Stomach (tissue), 19 donors: ENCODE measurements at places on chromosomes 5 and 9. TPM values are rescaled to one million over a fixed set of nuclear protein-coding genes. Genes with fewer than 3 reads are reported as not detected.

GRCh38 chr5:24906689-24907088, 261.9 kb upstream of the CDH10 start:
- no peak overlapping the region for H3K27ac ChIP-seq
- H3K4me3 ChIP-seq = no peak overlapping the region
- DNase-seq = no peak
- H3K4me1 ChIP-seq = no peaks in the 10 kb centered on the region

GRCh38 chr5:169954786-169955185, 25.5 kb downstream of the INSYN2B start:
- no peaks in the 10 kb centered on the region for H3K36me3 ChIP-seq
- H3K4me1 ChIP-seq = no peaks in the 10 kb centered on the region
- no peak for DNase-seq
- H3K27ac ChIP-seq = no peak overlapping the region
- no peak overlapping the region for H3K4me3 ChIP-seq

GRCh38 chr9:14424983-14425382, 111.0 kb upstream of the NFIB start:
- no peaks in the 10 kb centered on the region for H3K27me3 ChIP-seq
- no peak for DNase-seq
- H3K27ac ChIP-seq = no peak overlapping the region

DNA sequence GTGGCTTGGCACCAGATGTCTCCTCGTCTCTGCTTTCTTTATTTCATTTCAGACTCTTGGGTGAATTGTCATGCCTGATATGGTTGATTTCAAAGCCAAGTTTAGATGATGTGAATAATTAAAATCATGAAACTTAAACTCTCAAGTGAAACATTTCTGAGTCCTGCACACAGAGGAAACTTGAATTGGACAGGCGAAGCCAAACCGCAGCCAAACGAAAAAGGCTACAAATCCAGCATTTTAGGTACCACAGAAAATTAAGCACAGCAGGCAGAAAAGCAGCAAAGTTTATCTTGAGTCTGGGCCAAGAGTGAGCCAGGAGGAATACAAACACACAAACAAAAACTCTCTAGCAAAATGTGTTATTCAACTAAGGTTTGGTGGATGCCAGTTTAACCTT, 659.8 kb upstream of the KLF4 start:
- H3K27ac ChIP-seq = no peak overlapping the region
- H3K27me3 ChIP-seq = no peaks in the 10 kb centered on the region
- no peaks in the 10 kb centered on the region for H3K36me3 ChIP-seq
- no peak for DNase-seq

GRCh38 chr5:14595891-14596290, 14.3 kb downstream of the OTULINL start:
- no peaks in the 10 kb centered on the region for H3K36me3 ChIP-seq
- DNase-seq = no peak
- no peaks in the 10 kb centered on the region for H3K4me1 ChIP-seq
- H3K27me3 ChIP-seq = no peaks in the 10 kb centered on the region
- no peak overlapping the region for H3K4me3 ChIP-seq

DNA sequence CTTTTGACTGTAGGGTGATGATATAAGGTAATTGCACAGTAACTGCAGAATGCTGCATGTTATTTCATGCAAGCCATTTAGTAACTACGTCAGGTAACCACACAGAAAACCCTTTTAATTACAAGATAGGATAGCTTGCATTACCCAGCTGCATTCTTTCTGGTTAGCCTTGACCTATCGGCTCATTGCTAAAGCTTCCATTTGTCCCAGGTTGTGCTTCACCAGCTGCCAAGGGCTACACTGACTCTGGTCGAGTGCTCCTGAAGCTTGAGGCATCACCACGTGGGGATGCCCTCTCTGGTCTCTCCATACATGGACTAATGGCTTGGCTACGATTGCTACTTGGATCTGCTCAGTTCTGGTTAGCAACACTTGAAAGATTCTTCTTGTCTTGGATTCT, 81.1 kb upstream of the SLC12A2 start:
- no peaks in the 10 kb centered on the region for H3K27me3 ChIP-seq
- no peak overlapping the region for H3K27ac ChIP-seq
- DNase-seq = no peak

DNA sequence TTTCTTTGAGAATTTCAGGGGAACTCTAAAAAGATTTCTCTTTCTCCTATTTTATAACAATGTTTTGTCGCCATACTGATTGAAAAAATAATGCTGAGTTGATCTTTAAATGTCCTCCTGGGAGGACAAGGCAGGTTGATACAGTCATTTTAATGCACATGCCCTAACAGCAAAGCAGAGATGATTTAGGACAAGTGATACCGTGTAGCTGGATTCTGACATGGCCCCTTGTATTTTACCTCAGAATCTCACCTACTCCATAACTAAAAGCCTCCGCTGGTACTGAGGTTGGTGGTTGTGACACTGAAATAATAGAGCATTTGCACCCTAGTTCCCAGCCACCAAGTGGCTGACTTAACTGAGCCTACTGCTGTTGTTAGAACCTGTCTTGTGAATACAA, 811 bp upstream of the LRRTM2 start:
- H3K27me3 ChIP-seq = no peaks in the 10 kb centered on the region
- no peak overlapping the region for H3K4me3 ChIP-seq
- DNase-seq = no peak
- H3K4me1 ChIP-seq = peaks cover 26% of the 10 kb centered on the region

DNA sequence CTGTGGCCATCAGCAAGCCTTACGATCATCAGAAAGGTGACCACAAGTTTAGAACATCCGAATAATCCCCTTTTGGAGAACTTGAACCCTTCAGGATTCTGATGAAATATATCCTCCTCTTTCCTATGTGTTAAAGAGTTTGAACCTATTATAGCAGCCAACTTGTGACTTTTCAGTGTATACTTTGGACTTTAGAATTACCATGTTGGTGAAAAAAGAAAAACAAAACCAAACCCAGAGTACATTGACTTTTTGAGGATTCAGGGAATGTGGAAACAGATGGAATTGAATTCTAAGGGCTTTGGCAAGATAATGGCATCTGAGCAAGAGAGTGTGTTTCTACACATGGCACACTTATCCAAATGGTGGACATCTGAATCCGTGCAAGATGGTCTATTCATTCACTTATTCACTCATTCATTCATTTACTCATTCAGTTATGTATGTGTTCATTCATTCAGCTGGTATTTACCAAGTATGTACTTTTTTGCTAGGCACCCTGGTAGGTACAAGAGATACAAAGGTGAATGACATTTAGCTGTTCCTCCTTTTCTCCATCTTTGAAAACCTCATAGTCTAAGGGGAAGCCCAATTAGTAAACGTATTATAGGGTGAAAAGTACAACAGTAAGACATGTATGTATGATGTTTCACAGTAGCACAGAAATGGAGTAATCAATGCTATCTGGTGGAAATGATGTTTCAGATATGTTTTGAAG, 91.8 kb downstream of the PRDM6 start:
- no peak overlapping the region for H3K27ac ChIP-seq
- no peaks in the 10 kb centered on the region for H3K27me3 ChIP-seq
- no peak for DNase-seq
- no peak overlapping the region for H3K4me3 ChIP-seq

- no peak for DNase-seq
- H3K4me3 ChIP-seq = no peak overlapping the region
- no peaks in the 10 kb centered on the region for H3K4me1 ChIP-seq
- H3K27ac ChIP-seq = no peak overlapping the region
- no peaks in the 10 kb centered on the region for H3K36me3 ChIP-seq
Observed at GRCh38 chr5:88540471-88541115, 271.9 kb upstream of the TMEM161B start.

DNA sequence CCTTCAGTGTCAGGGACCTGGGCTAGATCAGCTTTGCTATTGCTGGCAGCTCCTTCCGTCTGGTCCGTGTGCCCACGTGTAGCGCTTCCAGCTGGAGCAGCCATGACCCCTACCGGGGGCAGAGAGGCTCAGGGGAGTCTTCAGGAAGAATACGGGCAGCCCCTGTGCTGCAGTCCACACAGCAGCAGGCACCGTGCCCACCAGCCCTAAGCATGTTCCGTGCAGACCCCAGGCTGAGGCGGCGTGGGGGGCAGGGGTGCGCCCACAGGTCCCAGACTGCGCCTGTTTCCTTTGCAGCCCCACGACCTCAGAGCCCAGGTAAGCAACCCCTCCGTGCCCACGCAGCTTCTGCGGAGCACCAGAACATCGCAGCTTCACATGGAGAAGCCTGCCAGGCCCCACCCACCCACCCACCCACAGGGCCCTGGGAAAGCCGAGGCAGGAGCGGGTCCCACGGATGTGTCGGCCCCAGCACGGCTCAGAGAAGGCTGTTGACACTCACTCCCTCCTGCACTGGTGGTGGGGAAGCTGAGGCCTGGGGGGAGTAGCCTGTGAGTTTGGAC, 83.1 kb downstream of the KCNT1 start:
- no peaks in the 10 kb centered on the region for H3K4me1 ChIP-seq
- H3K4me3 ChIP-seq = no peak overlapping the region
- peaks cover 89% of the 10 kb centered on the region for H3K27me3 ChIP-seq
- H3K27ac ChIP-seq = no peak overlapping the region
- DNase-seq = no peak

DNA sequence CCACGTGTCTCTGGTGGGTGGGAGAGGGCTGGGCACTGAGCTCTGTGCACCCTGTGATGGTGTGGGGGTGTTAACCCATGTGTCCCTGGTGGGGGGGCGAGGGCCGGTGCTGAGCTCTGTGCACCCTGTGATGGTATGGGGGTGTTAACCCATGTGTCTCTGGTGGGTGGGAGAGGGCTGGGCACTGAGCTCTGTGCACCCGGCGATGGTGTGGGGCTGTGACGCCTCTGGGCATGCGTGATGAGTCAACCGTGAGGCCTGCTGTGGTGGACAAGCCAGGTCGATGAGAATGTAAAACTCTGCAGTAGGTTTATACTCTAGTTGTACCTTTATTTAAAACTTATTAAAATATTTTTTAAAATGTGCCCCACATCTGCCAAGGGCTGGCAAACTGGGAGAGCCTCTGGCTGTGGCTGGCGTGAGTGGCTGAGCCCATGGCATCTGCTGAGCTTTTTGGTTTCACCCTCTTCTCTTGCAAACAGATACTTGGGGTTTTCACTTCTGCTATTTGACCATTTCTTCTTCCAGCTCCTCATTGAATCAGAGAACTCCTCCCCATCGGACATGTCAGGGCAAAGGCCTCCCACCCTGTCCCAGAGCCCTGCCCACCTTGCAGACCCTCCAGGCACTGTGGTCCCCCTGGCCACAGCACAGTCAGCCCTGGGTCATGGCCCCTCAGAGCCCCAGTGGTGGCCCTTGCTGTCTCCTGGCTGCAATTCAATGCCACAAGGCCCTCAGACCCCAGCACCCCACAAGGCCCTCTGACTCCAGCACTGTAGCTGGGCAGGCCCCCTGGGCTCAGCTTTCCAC, 18.5 kb upstream of the EXOC3 start:
- no peaks in the 10 kb centered on the region for H3K27me3 ChIP-seq
- H3K36me3 ChIP-seq = no peaks in the 10 kb centered on the region
- no peak overlapping the region for H3K4me3 ChIP-seq
- H3K27ac ChIP-seq = no peak overlapping the region
- no peaks in the 10 kb centered on the region for H3K4me1 ChIP-seq

DNA sequence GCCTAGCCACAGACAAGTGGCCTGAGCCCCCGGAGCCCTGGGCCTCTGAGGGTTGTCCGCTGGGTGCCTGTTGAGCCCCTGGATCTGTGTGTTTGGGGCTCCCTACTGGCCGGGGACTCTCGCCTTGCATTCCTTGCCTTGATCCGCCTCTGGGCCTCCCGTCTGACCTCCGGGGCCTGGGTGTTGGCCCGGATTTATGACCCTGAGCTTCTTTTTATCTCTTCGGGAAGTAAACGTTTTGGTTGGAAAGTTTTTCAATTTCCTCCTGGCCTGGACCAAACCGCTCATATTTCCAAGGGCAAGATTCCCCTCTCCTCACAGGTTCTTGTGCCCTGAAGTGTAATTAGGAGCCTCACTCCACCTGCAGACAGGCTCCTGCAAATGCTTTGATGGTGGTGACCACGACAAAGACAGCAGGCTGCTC, 69.3 kb upstream of the EGFLAM start:
- peak; percentile 20 for DNase-seq
- H3K27me3 ChIP-seq = no peaks in the 10 kb centered on the region
- H3K4me1 ChIP-seq = no peaks in the 10 kb centered on the region
- H3K27ac ChIP-seq = no peak overlapping the region

GRCh38 chr5:142307146-142307890, 17.5 kb downstream of the SPRY4 start:
- no peaks in the 10 kb centered on the region for H3K27me3 ChIP-seq
- no peak overlapping the region for H3K4me3 ChIP-seq
- no peaks in the 10 kb centered on the region for H3K4me1 ChIP-seq
- DNase-seq = no peak
- H3K27ac ChIP-seq = no peak overlapping the region

DNA sequence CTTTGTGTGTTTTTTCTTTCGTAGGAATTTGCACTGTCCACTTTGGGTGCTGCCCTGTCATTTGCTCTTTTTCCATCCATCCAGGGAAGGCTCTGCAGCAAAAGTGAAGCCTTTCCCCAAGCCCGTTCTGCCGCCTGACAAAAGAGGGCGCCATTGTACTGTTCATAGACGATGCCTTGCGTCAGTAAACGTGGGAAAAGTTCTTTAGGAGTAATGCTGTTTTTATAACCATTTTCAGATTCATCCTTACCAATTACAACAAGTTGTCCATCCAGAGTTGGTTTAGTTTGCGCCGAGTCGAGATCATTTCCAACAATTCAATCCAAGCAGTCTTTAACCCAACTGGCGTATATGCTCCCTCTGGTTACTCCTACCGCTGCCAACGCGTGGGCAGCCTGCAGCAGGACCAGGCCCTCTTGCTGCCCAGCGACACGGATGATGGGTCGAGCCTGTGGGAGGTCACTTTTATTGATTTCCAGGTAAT, 34.3 kb upstream of the RPS23 start:
- no peaks in the 10 kb centered on the region for H3K4me1 ChIP-seq
- no peak overlapping the region for H3K4me3 ChIP-seq
- no peaks in the 10 kb centered on the region for H3K27me3 ChIP-seq
- H3K36me3 ChIP-seq = no peaks in the 10 kb centered on the region
- peak; percentile 87 for DNase-seq

- H3K27me3 ChIP-seq = no peaks in the 10 kb centered on the region
- H3K4me3 ChIP-seq = no peak overlapping the region
- no peak overlapping the region for H3K27ac ChIP-seq
- peak; percentile 14 for DNase-seq
Observed at GRCh38 chr5:43772764-43773477, 169.9 kb downstream of the NNT start.

IL31RA gene
- total RNA-seq = 1.3 TPM

PLK2 gene
- total RNA-seq = 15.2 TPM

SMAD5 gene
- 18.8 TPM for total RNA-seq

CCDC192 gene
- not detected for total RNA-seq

ARL14EPL gene
- total RNA-seq = not detected

GFI1B gene
- total RNA-seq = not detected

MYOZ3 gene
- total RNA-seq = not detected
